ENCODE measurements at places on chromosomes 1 and 21. TPM values are rescaled to one million over a fixed set of nuclear protein-coding genes. Genes with fewer than 3 reads are reported as not detected.

Gene C1orf52
- 29.1 TPM for total RNA-seq

Gene STUM
- total RNA-seq: not detected

Gene NR1I3
- not detected for total RNA-seq

Gene C21orf58
- 19.3 TPM for total RNA-seq

Gene AMPD1
- total RNA-seq: not detected

Gene MCOLN2
- not detected for total RNA-seq

Gene CFAP57
- 0.88 TPM for total RNA-seq

Gene HJV
- total RNA-seq: not detected

Gene SLC25A34
- total RNA-seq: 0.76 TPM

Gene GJC2
- total RNA-seq: 1.2 TPM

Gene SLAMF8
- total RNA-seq: not detected

Gene FYB2
- not detected for total RNA-seq

Gene PTCH2
- total RNA-seq: 1.9 TPM

Gene EPHA8
- total RNA-seq: not detected

Gene CELA3B
- total RNA-seq: not detected

Gene SUSD4
- total RNA-seq: not detected

Gene CNKSR1
- total RNA-seq: not detected

Gene LHX8
- total RNA-seq: not detected

Gene FAM167B
- total RNA-seq: 2.0 TPM

Gene PTGER3
- not detected for total RNA-seq

Gene DENND2C
- 0.22 TPM for total RNA-seq

Gene TSEN15
- total RNA-seq: 25.8 TPM

Gene ICOSLG
- 3.4 TPM for total RNA-seq

Gene MTARC1
- total RNA-seq: 3.5 TPM

Gene LCE2C
- not detected for total RNA-seq

Gene HES5
- total RNA-seq: not detected

Gene FCGR3A
- total RNA-seq: not detected

Gene CAPN9
- not detected for total RNA-seq

Gene GPR52
- total RNA-seq: 2.2 TPM

Gene LCE3E
- not detected for total RNA-seq

Gene LRRC38
- not detected for total RNA-seq

Gene NFIA
- 47.0 TPM for total RNA-seq

Gene PSMA5
- 125 TPM for total RNA-seq

Gene CD5L
- total RNA-seq: not detected

Gene EPHB2
- total RNA-seq: 69.1 TPM

Gene MARK1
- total RNA-seq: 6.0 TPM

Gene OXCT2
- 0.60 TPM for total RNA-seq

Gene PARK7
- 294 TPM for total RNA-seq

Gene ZNF670
- total RNA-seq: 5.1 TPM

Gene NTMT2
- total RNA-seq: not detected

Gene CELA2B
- not detected for total RNA-seq

Gene OR6P1
- total RNA-seq: not detected

Gene ZNF672
- total RNA-seq: 20.1 TPM

Gene AKR7A3
- 0.49 TPM for total RNA-seq

Gene FALEC
- total RNA-seq: not detected

Gene CIART
- total RNA-seq: 2.4 TPM

Measured in endothelial cell of umbilical vein (primary cell).